ENCODE measurements at places on chromosomes 5 and 9.

DNA sequence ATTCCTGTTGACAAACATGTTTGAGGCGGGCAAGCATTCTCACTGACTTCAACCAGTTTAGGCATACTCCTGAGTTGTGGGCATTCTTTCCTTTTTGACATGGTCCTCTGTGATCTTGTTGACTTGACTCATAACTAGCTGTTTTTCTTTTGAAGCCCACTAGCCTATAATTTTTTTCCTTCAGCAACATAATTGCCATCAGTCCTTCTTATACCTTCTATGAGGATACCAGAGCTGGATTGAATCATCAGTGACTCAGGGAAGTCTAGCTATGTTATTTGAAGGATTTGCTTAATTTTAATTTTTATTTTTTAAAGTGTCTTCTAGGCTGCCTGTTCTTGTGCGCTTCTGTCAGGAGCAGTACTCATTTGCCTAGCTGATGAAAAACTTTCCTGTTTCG lies 259.5 kb downstream of the NR3C1 start:
- no peak for DNase-seq

GRCh38 chr5:94993491-94993890 lies 291.4 kb downstream of the MCTP1 start:
- DNase-seq = no peak

- no peak for DNase-seq
These were observed 244.9 kb upstream of the KLF4 start for GRCh38 chr9:107734256-107735013.

GRCh38 chr9:17484906-17485305 lies 94.0 kb upstream of the SH3GL2 start:
- no peak for DNase-seq

DNA sequence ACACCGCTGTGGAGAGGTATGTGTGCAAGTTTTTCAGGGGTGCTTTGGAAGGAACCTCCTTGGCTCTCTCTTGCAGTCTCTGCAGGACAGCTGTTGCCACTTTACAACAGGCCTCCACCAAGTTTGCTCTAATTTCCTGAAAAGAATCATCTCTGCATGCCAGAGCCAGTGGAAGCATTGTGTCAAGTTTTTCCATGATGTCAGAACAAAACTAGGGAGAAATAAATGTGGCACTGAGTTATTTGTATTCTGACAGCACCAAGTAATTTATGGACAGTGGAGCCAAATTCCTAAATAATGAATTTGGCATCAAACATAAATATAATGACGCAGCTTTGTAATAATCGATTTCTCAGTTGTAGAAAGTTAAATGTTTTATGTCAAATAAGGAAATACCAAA lies 146.9 kb downstream of the KIAA0825 start:
- DNase-seq = no peak

DNA sequence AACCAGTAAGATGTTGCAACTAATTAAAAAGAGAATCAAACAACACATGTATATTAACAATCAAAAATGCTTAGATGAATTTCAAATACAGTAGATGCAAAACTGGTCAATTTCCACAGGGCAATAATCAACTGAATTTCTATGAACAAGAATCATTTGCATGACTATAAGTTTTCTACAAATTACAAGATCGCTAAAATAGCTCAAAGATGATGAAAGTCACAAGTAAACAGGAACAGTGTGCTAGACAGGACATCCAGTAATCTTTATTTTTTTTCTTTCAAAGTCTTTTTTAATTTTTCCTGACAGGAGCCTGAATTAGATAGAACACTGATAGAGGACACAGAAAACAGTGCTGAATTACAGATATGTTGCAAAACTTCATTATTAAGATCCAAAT lies 608.2 kb upstream of the DAB2 start:
- DNase-seq = no peak

DNA sequence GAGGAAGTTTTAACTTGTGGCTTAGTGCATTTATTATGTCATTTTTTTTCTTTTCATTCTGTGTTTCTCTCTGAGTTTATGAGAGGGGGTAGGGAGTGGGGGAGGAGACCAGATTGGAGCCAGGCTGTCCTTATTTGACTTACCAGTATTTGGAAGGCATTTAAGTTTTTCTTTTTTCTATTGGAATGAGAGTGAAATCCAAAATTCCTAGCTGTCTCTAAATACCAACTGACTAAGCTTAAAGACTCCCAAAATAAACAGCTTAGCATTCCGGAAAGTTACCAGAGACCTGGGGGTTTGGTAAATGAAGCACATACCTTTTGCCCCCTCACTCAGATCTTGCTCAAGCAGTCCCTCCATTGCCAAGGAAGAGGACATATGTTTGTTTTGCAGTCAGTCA lies 581.9 kb upstream of the BRINP1 start:
- no peak for DNase-seq

DNA sequence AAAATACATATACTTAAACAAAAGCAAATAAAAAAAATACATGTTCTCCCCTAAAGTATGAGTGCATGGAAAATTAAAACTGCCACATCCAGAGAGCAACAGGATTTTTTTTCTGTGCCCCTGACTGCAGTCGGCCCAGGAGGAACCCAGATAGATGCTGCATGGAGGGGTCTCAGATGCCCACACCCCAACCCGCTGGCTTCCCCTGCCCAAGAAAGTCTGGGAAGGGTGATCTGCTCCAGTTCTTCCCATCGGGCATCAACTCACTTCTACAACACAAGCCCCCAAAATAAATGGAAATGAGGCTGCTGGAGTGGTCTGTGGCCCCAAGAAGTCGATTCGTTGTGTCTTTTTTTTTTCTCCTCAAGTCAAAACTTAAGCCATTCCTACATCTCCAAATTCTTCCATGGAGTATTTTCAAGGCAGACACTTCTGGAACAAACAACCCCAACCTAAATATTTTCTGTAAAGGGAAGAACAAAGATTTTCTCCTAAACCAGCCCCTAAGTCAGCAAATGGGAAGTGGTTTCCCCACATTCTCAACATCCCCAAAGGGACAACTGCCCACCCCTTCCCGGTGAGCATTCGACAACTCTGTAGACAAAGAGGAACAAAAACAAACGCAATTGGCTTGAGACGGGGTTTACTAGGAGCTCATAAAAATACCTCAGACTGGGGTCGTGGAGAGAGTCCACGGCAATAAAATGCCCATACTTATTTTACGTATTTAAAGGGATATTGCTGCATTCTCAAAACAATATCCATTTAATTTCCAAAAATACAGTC lies 46.7 kb downstream of the ROR2 start:
- peak; percentile 67 for DNase-seq

DNA sequence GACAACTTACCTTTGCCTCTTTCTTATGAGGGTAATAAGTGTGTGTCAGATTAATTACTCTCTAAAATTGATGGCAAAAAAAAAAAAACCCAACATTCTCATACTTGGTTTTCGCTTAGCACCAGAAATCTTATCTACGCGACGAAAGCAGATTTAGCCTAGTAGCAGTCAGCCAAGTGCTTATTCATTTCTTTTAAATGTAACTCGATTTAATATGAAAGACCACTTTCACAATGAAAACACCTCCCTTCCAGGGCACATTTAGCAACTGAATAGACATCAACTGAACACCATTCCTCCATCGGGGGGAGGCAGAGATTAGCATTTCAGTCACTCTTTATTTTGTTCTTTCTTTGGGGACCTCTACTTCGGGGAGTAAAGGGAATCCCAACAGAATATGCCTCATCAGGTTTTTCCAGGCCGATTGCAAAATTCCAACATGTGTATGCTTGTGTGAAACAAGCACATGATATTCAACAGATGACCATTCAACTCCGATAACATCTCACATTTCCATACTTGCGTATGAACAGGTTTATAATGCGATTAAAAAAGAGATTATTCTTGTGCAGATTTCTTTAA lies 124.1 kb upstream of the RETREG1 start:
- DNase-seq = no peak

DNA sequence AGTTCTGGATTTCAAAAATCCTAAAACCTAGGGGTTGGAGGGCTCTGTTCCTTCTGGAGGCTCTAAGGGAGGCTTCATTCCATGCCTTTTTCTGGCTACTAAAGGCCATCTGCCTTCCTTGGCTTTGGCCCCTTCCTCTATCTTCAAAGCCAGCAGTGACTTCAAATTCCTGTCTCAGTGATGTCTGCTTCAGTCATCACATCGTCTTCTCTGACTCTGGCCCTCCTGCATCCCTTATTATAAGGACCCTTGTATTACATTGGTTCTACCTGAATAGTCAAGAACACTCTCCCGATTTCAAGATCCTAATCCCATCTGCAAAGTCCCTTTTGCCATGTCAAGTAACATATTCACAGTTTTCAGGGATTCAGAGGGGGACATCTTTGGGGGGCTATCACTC lies 60.3 kb downstream of the GNA14 start:
- no peak for DNase-seq

GRCh38 chr5:126334760-126335159 lies 88.4 kb upstream of the GRAMD2B start:
- DNase-seq = no peak

GRCh38 chr5:138685193-138685745 lies 68.0 kb upstream of the CTNNA1 start:
- DNase-seq = peak; percentile 53

- no peak for DNase-seq
These were observed 1759.5 kb upstream of the C9orf72 start for GRCh38 chr9:29332789-29333188.

- DNase-seq = no peak
These were observed 104.0 kb downstream of the SERINC5 start for GRCh38 chr5:80151890-80152289.

GRCh38 chr9:72665421-72665820 lies 144.0 kb downstream of the TMC1 start:
- DNase-seq = no peak

DNA sequence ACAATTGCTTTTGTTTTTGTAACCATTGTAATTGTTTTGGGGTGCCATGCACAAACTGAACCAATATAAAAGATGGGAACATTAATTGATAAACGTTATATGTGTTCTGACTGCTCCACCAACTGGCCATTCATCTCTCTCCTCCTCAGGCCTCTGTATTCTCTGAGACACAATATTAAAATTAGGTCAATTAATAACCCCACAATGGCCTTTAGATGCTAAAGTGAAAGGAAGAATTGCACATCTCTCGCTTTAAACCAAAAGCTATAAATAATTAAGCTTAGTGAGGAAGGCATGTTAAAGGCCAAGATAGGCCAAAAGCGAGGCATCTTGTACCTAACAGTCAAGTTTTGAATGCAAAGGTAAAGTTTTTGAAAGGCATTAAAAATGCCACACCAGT lies 448.4 kb upstream of the ITGA1 start:
- no peak for DNase-seq

DNA sequence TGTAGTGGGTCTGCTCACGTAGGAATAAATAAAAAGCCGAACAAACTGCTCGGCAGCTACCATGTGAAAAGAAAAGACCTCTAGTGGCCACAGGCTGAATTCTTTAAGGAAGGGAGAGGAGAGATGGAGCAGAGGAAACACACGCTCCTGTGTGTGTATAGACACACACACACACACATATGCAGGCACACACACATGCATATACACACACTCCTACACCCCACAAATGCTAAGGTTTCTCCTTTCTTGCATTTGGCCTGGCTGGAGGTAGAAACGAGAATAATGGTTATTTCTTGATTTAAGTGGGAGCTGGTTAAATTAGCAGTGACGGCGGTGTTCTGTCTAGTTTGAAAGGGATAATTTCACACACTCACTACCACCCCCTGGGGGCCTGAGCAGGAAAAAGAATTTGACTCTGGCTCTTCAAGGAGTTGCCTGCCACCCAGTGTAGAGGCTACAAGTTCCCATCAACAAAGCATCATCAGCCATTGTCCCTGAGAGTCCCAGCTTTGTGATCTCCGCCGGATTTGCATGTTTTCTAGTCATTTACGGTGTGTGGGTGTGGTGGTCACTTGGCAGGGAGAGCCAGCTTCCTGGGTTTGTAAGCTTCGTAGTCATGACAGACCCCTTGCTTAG lies at the start of gene INSYN2B:
Gene INSYN2B, minus strand, starts transcription at position 78 of the 636 bp plus-strand sequence. CDS start 96,597 bp downstream, outside the sequence.
- peak; percentile 16 for DNase-seq

- DNase-seq = no peak
These were observed 169.1 kb upstream of the CDH18 start for GRCh38 chr5:20157089-20157488.

DNA sequence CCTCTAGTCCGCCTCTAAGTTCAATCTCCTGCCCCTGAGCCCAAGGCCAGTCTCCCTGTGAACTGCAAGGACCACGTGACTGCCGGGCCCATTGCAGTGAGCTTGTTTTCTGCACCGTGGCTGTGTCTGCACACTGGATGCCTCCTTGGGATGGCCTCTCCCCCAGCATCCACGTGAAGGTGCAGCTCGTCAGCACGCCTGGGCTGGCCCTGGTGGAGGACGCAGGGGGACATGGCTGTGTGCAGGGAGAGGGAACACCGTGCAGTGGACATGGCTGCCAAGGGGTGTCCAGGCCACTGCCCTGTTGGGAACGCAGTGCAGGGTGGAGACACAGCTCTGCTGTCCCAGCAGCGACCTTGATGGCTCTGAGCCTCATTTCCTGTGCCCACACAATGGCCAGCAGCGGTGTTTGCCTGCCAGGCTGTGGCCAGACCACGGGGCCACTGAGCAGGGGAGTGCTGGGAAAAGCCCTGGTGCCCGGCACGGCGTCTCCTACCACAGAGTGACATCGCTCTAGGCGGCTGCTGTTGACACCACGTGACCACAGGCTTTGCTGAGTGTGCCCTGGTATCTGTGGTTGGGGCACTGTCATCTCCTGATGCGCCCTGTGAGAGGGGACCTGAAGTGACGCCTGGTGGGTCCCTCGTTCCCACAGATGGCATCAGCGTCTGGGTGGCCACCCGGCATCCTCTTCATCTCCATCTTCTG lies 26.9 kb upstream of the EXOC3 start:
- no peak for DNase-seq

GRCh38 chr5:93611976-93612854 lies 29.2 kb downstream of the NR2F1 start:
- no peak for DNase-seq

GRCh38 chr5:116454417-116454927 lies 120.2 kb downstream of the SEMA6A start:
- peak; percentile 60 for DNase-seq

DNA sequence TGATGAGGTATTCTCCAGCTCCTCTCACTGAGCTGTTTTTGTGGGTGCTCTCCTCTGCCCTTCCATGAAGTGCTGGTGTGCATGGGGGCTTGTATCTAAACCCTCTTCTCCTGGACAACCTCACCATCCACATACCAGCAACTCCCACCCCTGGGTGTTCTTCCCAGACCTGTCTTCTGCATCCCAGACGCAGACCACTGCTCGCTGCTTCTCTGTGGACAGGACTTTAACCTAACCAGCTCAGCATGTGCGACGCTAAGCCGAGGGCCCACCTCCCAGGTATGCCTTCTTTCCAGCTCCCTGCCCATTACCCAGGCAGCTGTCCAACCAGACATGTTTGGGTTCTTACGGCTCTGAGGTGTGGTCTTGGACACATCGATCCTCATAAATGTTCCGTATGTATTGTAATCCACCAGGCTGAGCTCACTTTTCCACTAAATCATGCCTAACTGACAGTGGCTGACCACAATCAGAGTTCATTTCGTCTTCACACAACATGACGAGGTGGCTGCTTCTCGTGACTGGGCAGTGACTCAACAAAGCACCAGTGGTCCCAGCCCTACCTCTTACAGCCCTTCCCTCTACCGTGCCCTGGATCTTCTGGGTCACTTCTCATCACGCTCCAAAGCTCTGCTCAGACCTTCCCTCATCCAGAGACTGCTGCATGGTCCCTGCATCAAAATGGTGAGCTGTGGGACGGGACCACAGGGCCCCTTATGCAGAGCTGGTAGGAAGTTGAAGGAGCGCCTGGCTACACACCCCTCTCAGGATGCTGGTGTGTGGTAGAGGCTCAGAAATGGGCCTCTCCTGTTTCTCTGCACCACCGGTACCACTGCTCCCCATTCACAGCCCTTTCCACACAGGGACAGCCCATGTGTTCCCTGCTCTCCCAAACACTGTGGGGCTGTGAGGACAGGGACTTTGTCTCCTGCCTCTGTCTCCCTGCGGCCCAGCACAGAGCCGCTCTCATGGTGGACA lies 9.6 kb upstream of the PTGES2 start:
- DNase-seq = no peak

GRCh38 chr5:131589510-131590348 lies 45.3 kb downstream of the RAPGEF6 start:
- peak; percentile 39 for DNase-seq
